ENCODE measurements at places on chromosomes 2 and 18.

DNA sequence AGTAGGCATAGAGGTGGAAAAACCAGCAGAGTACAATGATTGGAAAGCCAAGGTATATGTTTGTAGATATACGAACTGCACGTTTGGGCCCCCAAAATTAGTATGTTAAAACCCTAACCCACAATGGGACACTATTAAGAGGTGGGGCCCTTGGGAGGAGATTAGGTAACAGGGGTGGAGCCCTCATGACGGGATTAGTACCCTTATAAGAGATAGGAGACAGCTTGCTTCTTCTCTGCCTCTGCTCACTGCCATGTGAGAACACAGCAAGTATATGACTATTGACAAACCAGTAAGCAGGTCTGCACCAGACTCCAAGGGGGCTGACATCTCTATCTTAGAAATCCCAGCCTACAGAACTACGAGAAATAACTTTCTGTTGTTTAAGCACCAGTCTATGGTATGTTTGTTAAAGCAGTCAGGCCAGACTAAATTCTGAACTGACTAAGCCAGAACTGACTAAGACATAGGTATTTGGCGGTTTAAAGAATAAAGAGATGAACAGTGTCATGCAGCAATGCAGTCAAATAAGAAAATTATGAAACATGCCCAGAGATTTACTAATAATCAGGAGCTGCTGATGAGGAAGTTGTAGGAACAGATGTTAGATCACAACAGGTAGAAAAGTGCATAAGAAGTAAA, 182.9 kb downstream of the DYM start:
- peak; percentile 91 for DNase-seq

DNA sequence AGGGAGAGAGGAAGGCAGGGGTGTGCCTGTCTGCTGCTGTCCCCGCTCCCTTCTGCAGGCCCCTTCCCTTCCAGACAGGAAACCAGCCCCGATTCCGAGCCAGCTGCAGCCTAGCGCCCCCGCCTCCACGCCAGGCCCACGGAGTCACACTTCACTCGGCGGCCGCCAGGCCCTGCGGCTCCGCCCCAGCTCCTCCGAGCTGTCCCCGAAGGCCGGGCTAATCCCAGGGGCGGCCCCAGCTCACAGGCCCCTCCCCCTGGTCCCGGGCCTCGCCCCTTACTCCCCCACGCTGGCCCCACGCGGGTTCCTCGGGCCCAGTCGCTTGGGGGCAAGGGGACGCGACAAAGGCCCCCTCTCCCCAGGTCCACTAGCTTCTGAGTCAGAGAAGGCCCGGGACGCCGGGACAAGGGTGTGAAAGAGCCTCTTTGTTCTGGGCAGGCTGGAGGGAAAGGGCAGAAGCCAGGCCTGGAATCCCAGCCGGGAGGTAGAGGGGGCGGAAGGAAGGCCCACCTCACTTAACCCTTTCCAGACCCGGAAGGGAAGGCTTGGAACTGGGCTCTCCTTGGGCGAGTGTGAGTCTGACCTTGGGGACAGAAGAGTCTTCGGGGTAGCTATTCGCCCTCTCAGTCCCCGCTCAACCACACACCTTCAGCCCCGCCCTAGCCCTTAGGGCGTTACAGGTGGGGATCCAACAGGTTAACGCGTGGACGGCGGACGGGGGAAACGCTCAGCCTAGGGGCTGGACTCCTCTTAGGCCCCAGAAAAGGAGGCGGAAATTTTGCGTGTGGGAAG, 1.2 kb downstream of the RTKN start:
- DNase-seq = peak; percentile 78

- no peak for DNase-seq
Measured at GRCh38 chr2:235677937-235678336, 184.1 kb downstream of the AGAP1 start.

- DNase-seq = no peak
Measured at GRCh38 chr18:57422313-57422872, 12.8 kb upstream of the ONECUT2 start.

DNA sequence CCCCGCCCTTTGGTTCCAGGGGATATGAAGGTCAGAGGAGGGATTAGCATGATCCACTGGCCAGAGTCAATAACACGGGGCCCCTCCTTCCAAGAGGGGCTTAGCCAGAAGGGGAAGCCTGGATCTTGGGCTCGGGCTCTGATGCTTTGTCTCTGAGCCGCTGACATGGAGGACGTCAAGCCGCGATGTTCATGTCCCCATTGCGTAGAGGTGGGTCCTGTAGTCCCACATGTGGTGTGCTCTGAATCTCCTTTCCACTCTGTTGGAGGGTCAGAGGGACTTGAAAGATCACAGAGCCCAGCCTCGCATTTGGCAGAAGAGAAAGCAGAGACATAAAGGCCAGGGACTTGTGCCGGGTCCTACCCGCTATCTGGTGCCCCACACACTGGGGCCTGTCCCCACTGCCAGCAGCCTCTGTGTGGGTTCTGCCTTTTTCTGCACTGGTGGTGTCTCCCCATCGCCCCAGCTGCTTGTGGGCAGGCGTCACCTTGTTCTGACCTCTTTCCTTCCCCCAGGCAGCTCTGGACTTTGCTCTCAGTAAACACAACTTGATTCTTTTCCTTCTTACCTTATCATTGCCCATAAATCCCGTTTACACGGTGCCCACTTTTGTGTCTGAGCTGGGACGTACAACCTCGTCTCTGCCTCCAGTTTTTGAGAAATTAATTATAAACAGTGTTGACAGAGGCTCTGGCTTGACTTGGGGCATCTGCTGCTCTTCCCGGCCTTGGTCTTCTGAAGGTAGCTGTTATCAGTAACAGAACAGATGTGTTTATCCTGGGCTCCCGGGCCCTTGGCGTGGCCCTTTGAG, 48.8 kb downstream of the SH3BP4 start:
- DNase-seq = no peak

GRCh38 chr2:71850306-71850801, 297.3 kb downstream of the CYP26B1 start:
- no peak for DNase-seq

DNA sequence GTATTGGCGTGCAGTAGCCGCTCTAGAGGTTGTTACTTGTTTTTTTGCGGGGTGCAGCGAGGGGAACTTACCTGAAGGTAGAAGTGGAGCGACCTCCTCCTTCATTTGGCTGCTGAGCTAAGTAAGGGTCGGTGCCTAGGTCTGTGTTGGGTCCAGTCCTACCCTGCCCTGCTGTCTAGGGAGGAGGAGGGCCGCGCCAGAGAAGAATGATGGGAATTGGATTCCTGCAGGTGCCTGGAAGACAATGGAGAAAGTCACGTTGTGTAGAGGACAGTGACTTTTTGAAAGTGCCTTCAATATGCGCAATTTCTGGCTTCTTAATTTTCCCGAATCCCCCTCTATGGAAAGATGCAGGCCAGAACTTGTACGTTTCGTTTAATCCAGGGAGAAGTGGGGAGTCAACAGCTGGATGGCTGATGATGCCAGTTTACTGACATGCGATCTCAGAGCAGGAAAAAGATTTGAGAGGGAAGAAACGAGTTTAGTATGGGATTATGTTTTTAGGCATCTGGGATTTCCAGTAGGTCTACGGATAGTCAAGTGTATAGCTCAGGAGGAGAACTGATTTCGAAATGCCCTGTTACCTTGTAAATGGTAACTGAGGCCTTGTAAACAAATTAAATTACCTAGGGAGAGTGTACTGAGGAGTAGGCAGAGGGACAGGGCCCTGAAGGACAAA, 653 bp downstream of the MRPS9 start:
- DNase-seq = peak; percentile 21

- DNase-seq = no peak
Measured at GRCh38 chr2:99942561-99943347, 199.6 kb downstream of the AFF3 start.

DNA sequence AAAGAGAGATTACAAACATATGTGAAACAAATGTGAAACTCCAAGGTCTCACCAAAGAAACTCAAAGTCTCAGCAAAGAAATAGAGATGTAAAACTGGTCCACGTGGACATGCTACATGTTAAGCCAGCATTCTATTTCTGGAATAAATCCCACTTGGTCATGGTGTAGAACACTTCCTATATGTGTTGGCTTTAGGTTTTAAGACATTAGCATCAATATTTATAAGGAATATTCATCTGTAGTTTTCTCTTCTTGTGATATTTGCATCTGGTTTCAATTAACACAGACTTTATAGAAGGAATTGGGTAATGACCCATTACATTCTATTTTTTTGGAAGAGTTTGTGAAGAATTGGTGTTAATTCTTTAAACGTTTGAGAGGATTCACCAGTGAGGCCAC, 133.1 kb downstream of the COPS8 start:
- no peak for DNase-seq

DNA sequence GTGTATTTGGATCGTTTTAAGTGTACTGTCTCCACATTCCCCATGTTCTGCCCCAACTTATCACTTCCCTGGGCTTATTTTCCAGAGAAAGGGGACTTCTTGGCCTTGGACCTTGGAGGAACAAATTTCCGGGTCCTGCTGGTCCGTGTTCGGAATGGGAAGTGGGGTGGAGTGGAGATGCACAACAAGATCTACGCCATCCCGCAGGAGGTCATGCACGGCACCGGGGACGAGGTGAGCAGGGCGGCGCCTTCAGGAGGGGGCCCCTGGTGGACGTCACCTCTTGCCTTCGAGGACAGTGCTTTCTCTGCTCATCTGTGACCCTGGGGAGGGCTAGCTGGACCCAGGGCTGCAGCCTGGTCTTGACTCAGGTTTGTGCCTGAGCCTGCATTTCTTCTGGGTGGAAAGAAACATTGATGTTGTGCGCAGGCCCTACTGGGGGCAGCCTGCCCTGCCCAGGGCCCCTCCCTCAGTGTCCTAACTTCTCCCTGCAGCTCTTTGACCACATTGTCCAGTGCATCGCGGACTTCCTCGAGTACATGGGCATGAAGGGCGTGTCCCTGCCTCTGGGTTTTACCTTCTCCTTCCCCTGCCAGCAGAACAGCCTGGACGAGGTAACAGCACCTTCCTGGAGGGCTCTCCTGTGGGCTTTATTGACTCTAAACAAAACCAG, 47.8 kb downstream of the HK2 start:
- no peak for DNase-seq

DNA sequence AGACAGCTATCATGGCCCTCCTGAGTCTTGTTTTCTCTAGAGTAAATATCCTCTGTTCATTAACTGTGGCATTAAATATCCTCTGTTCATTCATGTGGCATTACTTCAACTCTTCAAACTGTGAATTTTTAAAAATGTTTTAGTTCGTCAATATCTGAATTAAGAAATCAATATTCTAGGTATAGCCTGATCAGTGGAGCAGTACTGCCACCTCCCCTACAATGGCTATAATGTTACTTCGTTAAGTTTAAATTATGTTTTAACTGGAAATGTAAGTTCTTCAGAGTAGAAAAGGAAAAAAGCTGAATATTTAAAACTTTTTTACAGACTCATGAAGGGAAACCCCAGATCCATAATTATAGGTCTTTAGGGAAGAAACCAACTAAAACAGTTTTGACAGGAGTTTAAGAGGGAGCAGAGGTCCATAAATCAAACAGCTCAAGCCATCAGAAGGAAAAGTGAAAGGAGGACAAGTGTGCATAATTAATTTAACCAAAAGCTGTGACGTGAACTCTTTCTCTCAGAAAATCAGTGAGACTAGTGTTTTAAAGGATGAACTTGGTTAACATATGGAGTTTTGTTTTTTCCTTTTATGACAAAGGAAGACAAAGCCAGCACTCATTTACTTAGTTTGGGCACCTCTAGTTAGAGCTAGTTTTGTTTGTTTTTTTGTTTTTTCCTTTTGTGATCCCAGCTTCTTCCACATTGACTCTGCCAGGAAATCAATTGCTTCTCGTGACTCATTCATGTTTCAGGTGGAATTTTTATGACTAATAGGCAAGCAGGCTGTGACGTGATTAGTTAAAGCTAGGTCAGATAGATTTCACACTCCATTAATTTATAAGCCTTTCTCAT, 44.9 kb downstream of the RBBP8 start:
- DNase-seq = peak; percentile 88

DNA sequence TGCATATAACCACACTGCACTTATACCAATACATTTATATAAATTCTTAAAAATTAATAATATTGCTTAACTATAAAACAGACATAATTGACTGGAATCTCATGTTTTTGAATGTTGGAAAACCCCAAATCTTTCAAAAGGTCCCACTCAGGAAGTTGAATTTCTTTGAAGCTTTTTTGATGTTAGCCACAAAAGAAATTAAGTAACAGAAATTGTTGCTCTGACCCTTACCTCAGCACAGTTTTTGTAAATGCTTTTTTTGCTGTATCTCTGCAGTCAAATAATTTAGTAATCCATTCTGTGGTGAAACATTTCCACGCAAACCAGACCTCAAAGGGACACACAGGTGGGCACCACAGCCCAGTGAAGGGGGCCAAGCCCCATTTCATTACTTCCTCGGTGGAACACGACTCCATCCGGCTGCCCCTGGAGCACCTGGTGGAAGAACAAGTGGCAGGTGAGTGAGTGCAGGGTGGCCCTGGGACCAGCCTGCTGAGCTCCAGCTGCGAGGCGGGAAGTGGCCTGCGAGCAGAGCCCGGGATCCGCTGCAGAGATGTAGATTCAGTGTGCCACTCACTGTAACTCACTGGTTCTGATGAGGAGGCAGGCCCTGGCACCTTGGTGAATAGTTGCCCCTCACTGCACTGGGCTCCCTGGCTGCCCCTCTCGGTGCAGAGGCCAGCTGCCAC, 8.4 kb downstream of the SCLY start:
- no peak for DNase-seq

DNA sequence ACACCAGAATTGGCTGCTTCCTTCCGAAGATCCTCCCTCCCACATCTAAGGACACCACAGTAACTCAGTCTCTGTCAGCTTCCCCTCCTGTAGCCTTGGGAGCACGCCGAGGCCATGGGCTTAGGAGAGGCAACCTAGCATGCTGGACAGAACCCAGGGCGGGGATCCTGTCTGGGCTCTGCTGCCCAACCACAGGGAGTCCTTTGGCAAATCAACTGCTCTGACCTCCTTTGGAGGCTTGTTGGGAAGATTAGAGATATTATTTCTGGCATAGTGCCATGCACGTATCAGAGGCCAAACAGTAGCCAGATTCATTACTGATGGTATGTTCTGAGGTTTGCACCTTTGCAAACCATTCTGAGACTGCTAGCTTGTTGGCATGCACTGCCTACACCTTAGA, 262.7 kb upstream of the EPAS1 start:
- no peak for DNase-seq

GRCh38 chr18:57542812-57543427, 43.6 kb downstream of the FECH start:
- DNase-seq = peak; percentile 59

- DNase-seq = no peak
Measured at GRCh38 chr2:169980643-169981042, 153.4 kb downstream of the UBR3 start.

DNA sequence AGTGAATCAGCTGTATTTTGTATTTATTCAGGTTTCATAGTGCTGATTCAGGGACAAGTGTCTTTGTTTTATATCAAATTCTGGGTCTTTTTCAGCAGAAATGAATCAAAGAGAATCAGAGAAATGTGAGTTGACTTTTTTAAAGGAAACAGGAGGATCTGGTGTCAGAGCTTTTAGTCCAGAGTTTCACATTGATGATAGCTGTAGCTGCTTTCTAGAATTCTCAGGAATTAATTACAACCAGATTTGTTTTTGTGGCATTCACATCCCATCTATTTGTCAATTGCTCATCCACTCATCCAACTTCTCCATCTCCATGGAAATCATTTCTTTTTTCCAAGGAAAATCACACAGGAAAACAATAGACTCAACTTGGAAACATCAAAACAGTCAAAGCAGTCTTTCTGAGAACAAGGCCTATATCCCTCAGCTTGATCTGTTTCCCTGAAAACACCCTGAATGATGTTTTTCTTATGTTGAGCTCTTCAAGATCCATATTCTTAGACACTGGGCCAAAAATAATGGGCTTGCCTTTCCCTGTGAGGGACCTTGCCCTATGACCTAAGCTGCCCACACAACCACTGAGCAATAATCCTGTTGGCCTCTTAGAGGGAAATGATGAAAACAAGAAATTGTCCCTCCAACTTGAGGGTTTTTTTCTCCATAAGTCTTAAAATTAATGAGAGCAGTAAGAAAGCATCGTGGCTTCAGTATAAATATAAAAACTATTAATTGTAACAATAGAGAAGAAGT, 249.5 kb upstream of the FN1 start:
- no peak for DNase-seq
